ENCODE measurements at places on chromosomes 4 and X.

GRCh38 chrX:145003443-145003842, 243.9 kb upstream of the SPANXN1 start:
- no peaks in the 10 kb centered on the region for H3K36me3 ChIP-seq
- H3K4me3 ChIP-seq, result no peak overlapping the region
- no peaks in the 10 kb centered on the region for H3K4me1 ChIP-seq
- H3K27me3 ChIP-seq, result no peaks in the 10 kb centered on the region
- DNase-seq, result no peak

GRCh38 chrX:97563531-97564133, 679.9 kb downstream of the RPA4 start:
- DNase-seq, result no peak
- H3K4me1 ChIP-seq, result no peaks in the 10 kb centered on the region
- no peak overlapping the region for H3K27ac ChIP-seq
- no peaks in the 10 kb centered on the region for H3K27me3 ChIP-seq

DNA sequence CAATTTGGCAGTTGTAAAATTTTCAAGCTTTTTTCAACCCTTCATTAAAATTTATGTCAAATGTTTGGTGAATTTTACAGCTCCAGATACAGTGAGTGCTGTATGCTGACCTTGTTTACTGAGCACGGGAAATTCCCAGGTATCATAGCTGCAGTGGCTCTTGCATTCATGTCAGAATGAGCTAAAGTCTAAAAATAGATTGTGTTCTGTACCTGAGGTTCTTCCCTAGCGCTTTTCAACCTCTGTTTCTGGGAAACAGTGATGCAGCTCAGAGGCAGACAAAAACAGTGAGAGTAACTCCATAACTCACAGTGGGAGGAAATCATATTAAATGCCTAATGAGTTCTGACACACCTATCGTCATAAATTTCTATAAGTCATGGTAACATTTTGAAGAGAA, 393.8 kb upstream of the GNPDA2 start:
- DNase-seq, result no peak
- no peaks in the 10 kb centered on the region for H3K36me3 ChIP-seq
- H3K27ac ChIP-seq, result peak overlapping the region; percentile 61
- no peaks in the 10 kb centered on the region for H3K27me3 ChIP-seq

DNA sequence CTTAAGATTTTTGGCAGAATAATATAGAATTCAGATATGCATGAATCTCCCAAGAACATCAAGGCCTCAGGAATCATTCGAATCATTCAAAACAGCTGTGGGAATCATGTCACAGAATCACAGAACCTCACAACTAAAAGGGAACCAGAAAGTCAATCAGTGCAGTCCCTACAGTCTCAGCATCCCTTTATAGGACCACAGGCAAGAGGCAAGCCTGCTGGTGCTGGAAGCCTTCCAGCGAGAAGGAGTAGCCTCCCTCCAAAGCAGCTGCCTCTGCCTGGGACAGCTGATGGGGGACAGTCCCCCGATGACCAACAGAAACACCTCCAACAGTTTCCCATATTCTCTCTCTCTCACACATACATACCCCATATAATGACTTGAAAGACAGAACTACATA, 20.7 kb downstream of the QDPR start:
- H3K27me3 ChIP-seq, result no peaks in the 10 kb centered on the region
- H3K27ac ChIP-seq, result no peak overlapping the region
- no peaks in the 10 kb centered on the region for H3K4me1 ChIP-seq

DNA sequence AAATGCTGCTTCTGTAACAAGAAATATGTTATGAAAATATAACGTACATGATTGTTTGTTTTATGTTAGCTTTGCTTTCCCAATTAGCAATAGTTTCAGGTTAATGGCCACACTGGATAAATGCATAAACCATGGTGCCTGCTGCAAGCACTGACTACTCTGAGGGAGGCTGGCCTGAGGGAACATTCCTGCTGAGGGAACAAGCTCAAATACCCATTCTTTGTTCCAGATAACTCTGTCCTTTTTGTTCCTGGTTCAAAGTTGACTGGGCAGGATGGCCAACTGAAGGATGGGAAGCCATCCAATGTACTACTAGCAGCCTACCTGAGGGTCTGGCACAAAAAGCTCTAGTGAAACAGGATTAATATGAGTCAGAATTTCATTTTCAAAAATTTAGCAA, 37.5 kb downstream of the NUP62CL start:
- H3K4me3 ChIP-seq, result no peak overlapping the region
- H3K36me3 ChIP-seq, result no peaks in the 10 kb centered on the region
- DNase-seq, result no peak
- H3K27ac ChIP-seq, result no peak overlapping the region
- H3K4me1 ChIP-seq, result no peaks in the 10 kb centered on the region

DNA sequence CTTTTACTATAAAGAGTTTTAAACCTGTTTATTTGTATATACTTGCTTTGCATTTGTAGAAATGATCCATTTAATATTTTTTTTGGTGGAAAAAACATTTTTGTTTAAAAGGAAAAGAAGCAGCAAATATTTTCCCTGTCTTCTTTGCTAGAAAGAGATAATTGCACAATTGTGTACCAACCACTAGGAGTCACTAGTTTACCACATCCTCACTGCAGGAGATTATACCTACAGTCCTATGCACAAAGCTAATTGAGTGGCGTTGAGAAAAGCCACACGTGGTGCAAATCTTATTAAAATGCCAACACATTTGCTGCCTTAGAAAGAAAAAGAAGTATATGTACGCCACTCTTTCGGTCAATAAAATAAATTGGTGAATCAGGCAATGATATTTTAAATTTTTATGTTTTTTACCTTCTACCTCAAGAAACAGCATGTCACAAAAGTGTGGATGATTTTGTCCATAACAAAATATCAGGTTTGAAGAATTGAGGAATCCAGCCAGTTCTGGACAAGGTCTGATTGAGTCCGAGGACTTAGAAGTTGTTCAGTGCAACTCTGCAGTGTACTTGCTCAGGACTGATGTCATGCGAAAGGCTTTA, 102.9 kb downstream of the GRXCR1 start:
- no peaks in the 10 kb centered on the region for H3K4me1 ChIP-seq
- DNase-seq, result no peak
- no peak overlapping the region for H3K27ac ChIP-seq
- no peak overlapping the region for H3K4me3 ChIP-seq
- H3K27me3 ChIP-seq, result no peaks in the 10 kb centered on the region
- no peaks in the 10 kb centered on the region for H3K36me3 ChIP-seq

- H3K36me3 ChIP-seq, result no peaks in the 10 kb centered on the region
- no peaks in the 10 kb centered on the region for H3K4me1 ChIP-seq
- no peak for DNase-seq
- no peak overlapping the region for H3K27ac ChIP-seq
- H3K4me3 ChIP-seq, result no peak overlapping the region
- no peaks in the 10 kb centered on the region for H3K27me3 ChIP-seq
Observed at GRCh38 chr4:151641167-151641566, 119.6 kb downstream of the GATB start.

GRCh38 chr4:78610546-78611214, 59.1 kb downstream of the ANXA3 start:
- no peaks in the 10 kb centered on the region for H3K27me3 ChIP-seq
- H3K4me1 ChIP-seq, result peaks cover 31% of the 10 kb centered on the region
- no peak overlapping the region for H3K4me3 ChIP-seq
- H3K36me3 ChIP-seq, result no peaks in the 10 kb centered on the region

DNA sequence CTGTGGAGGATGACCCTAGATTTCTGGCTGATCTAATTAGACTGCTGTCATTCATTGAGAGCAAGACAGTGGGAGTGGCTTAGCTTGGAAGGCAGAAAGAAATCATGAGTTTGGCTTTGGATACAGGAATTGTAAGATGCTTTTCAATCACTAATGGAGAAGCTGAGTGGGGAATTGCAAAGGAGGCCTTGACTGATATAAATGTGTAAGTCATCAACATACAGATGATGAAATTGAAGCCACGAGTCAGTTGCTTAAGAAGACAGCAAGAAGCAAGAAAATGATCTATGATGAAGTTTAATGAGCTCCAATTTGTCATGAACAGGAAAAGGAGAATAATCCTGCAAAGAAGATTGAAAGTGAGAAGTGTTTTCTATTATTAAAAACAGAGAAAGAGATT, 136.7 kb upstream of the C1QTNF7 start:
- no peaks in the 10 kb centered on the region for H3K4me1 ChIP-seq
- H3K27me3 ChIP-seq, result no peaks in the 10 kb centered on the region
- H3K4me3 ChIP-seq, result no peak overlapping the region
- no peak overlapping the region for H3K27ac ChIP-seq

- no peaks in the 10 kb centered on the region for H3K27me3 ChIP-seq
- no peak for DNase-seq
- no peak overlapping the region for H3K4me3 ChIP-seq
- no peak overlapping the region for H3K27ac ChIP-seq
- no peaks in the 10 kb centered on the region for H3K36me3 ChIP-seq
Observed at GRCh38 chr4:7444731-7445130, 10.0 kb upstream of the PSAPL1 start.

- H3K4me3 ChIP-seq, result no peak overlapping the region
- H3K36me3 ChIP-seq, result no peaks in the 10 kb centered on the region
- H3K27ac ChIP-seq, result no peak overlapping the region
- DNase-seq, result no peak
- H3K4me1 ChIP-seq, result no peaks in the 10 kb centered on the region
Observed at GRCh38 chrX:4320436-4320947, 607.0 kb upstream of the PRKX start.
